ENCODE measurements at places on chromosomes 2 and 18.

- DNase-seq, result no peak
Measured at GRCh38 chr2:172247203-172247602, 144.5 kb upstream of the DLX2 start.

GRCh38 chr2:158823486-158824237, 28.5 kb downstream of the DAPL1 start:
- DNase-seq, result no peak

DNA sequence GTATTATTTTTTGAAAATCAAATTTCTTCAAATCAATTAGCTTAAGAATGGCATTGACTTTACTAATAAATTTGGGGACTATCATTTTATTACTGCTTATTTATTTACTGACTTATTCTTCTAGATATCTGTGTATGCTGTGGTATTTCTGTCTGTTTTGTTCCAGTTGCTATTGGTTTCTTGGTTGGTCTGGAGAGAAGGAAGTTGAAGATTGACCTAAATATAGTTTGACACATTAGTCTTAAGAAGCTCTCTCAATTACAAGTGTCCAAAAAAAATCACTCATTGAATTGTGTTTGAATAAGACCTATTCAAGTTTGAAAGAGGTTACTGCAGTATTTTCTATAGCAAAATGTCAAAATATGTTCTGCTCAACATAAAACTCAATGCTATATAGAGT, 153.3 kb upstream of the KYNU start:
- no peak for DNase-seq

GRCh38 chr2:160474319-160474645, 19.3 kb downstream of the RBMS1 start:
- no peak for DNase-seq

- DNase-seq, result no peak
Measured at GRCh38 chr2:163210430-163210918, 371.9 kb upstream of the KCNH7 start.

- peak; percentile 44 for DNase-seq
Measured at GRCh38 chr18:51153659-51154371, 43.7 kb downstream of the MEX3C start.

- DNase-seq, result no peak
Measured at GRCh38 chr2:18903750-18904149, 314.4 kb upstream of the NT5C1B start.

DNA sequence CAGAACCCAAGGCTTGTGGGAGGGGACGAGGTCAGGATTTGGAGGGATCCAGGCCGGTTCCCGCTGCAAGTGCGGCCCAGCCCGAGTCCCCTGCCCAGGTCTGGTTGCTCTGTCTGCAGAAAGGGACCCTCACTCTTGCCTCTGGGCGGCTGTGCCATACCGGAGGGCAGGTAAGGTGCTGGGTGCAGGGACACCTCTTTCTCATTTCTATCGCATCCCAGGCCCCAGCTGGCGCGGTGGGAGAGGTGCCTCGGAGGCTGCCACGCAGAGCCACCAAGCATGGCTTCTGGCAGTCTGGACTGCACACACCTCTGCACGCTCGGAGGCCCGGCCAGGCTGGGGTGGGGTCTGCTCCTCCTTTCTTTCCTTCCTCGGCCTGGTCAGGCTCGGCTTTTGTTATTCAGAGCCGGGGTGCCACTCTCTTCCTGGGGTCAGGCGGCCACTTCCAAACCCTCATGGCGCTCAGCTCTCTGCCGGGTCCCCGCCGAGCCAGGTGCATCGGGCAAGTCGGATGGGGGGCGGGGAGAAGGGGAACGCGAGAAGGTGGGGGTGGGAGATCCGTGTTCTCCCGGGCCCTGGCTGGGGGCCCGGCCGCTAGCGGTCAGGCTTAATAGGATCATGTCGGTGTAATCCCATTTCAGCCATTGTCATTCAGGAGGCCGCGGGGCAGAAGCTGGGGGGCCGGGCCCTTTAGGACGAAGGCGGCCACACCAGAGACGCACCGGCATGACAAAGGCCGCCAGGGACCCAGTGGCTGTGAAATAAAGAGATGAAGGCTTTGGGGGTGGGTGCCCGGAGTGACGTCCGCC, 9.0 kb downstream of the GBX2 start:
- no peak for DNase-seq

DNA sequence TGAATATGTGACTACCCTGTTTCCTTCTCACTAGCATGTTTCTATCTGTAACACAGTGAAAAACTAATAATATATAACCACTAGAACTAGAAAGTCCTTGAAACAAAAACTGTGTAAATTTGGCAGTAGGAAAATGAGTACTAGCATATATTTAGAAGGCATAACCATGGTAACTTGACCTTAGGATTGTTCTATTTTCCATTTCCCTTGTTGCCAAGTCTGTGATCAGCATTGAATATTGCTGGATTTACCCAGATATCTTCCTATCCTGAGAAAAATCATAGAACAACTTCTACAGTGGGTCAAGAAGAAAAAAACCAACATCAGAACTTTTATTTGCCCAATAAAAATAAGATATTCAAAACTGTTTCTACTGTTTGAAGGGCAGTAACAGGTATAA, 563.9 kb upstream of the NRXN1 start:
- no peak for DNase-seq

GRCh38 chr2:8571301-8571791, 110.5 kb upstream of the ID2 start:
- DNase-seq, result no peak

DNA sequence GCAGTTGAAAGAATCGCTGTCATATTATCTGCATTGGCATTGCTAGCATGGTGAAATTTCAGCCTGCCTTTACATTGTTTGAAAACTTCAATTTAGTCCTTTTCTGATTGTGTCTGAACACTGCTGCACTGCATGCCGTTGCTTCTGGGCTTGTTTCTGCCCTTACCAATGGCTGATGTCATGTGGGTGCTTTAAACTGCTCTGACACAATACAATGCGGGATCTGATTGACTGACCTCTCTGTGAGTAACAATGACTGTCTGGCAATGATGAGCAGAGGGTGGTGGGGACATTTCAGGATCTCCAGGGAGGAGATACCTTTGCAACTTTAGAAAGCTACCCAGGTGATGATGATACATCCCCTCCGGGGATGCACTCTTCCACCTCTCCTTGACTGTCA, 119.5 kb upstream of the ZBTB14 start:
- DNase-seq, result no peak

DNA sequence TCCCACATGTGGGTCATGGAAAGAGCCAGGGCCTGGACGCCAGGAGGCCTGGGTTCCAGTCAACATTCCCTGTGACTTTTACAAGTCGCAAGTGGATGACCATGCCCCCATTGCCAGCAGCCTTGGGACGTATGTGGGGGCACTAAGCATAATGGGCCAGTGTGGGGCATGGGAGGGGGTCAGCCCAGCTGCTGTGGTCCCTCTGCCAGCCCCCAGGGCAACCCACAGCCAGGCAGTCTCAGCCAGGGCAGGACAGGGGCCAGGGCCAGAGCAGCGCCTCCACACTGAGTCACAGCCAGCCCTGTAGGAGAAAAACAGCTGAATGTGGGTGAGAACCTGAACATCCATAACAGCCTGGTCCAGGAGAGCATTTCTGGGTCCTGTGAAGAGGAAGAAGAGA, 173.2 kb downstream of the GFPT1 start:
- no peak for DNase-seq

DNA sequence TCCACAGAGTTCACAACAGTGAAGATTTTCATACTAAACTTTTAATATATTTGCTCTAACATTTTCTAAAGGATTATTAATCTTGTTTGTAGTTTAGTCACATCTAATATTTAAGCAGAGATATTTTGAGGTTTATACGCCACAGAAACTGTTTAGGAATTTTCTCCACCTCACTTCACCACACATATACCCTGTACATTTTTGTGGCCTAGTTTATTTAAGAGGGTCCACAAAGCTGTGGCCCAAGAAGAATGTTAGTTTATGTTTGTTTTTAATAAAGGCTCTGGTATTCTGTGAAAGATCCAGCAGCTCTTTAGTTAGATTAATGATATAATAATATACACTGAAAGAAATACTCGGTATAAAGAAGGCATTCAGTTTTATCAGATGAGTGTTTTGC, 132.7 kb upstream of the TTC27 start:
- no peak for DNase-seq

DNA sequence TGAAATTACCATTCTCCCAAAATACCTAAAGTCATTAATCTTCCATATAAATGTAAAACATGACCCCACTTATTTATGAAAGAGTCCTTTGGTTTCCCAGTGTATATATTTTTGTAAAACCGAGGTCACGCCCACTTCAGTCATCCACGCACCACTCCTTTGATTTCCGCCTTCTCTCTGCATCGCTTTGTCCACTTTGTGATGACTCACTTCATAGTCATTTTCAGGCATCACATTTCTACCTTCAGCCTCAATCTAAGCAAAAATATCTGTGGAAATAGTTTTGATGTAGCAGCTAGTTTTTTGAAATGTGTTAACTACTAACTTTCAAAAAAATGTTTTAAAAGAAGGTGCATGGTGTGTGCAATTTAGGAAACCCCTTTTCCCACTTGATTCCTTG, 793.5 kb upstream of the SOX11 start:
- no peak for DNase-seq

GRCh38 chr2:85438201-85439024, 19.9 kb downstream of the SH2D6 start:
- no peak for DNase-seq

DNA sequence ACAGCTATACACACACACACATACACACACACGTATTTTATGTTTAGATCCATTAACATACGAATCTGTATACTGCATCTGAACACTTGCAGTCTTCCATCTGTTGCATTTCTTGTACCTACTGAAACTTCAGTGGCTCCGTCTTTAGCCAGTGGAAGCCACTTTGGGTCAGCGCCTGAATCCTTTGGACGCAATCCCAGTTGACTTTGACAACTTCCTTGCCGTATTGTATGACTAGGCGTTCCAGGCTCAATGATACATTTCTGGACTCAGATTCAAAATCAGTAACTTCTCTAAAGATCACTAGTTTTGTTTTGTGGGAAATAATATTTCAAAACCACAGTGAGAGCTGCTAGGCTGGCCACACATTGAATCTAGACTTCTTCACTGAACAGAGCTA, 101.5 kb upstream of the GPC1 start:
- no peak for DNase-seq

- DNase-seq, result no peak
Measured at GRCh38 chr2:235582729-235583128, 88.9 kb downstream of the AGAP1 start.

- no peak for DNase-seq
Measured at GRCh38 chr2:48144777-48145176, 238.5 kb upstream of the FBXO11 start.

DNA sequence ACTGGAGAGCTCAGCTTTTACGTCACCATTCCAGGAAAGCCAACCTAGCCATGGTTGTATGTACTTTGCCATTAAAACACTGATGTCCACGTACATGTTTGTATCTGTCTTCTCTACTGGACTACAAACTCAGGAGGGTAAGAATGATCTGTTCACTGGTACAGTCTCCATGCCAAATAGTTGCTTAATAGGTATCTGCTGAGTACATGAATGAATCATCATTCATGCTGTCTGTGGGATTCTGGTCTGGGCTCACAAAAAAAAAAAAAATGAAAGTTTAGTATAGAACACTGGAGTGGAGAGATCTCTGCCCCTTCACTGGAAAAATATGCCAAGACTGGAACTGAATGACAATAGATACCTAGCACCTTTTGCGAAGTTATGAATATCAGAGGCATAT, 102.6 kb upstream of the ITGA4 start:
- DNase-seq, result no peak

- no peak for DNase-seq
Measured at GRCh38 chr2:207879536-207879935, 109.8 kb upstream of the FZD5 start.

- DNase-seq, result no peak
Measured at GRCh38 chr2:9256570-9257043, 50.0 kb downstream of the ASAP2 start.

GRCh38 chr2:184507254-184507653, 91.1 kb upstream of the ZNF804A start:
- DNase-seq, result no peak

- no peak for DNase-seq
Measured at GRCh38 chr2:62016957-62017356, 111.5 kb downstream of the COMMD1 start.

GRCh38 chr2:214322662-214323061, 88.2 kb upstream of the VWC2L start:
- DNase-seq, result no peak

GRCh38 chr2:37794717-37795116, 123.3 kb upstream of the CDC42EP3 start:
- DNase-seq, result no peak

- no peak for DNase-seq
Measured at GRCh38 chr2:603427-603826, 73.8 kb downstream of the TMEM18 start.

DNA sequence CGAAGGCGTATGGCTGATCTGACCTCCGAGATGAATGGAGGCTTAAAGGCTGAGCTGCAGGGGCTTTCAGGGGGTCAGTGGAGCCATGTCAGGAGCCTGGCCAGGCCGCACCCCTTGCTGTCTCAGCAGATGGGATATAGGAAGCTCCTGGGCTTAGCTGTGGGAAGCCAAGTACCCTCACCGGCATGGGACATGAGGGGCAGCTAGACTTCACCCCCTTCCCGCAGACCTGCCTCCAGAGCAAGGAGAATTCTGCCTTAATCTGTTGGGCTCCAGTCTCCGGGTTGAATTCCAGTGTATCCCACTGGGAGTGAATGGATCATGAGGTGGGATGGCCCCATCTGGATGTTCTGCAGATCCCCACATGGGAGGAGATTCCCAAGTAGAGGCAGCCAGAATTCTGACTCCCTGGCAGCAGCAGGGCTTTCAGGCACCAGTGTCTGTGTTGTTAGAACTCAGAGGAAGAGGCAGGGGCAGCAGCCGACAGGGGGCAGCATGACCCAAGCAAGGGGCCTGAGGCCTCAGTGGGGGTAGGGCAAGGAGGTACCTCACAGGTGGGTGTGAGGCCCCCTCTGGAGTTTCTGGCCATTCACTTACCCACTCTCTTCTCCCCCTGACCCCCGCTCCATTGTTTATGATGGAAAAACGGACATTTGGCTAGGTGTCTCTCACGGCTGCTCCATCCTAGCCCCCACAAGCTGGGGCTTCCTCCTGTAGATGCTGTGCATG, 19.1 kb downstream of the CAPG start:
- peak; percentile 65 for DNase-seq

- no peak for DNase-seq
Measured at GRCh38 chr2:204183608-204184007, 247.0 kb downstream of the ICOS start.

- DNase-seq, result no peak
Measured at GRCh38 chr2:154532763-154533162, 165.7 kb upstream of the KCNJ3 start.

GRCh38 chr18:66900837-66901236, 296.9 kb upstream of the CDH19 start:
- DNase-seq, result no peak

DNA sequence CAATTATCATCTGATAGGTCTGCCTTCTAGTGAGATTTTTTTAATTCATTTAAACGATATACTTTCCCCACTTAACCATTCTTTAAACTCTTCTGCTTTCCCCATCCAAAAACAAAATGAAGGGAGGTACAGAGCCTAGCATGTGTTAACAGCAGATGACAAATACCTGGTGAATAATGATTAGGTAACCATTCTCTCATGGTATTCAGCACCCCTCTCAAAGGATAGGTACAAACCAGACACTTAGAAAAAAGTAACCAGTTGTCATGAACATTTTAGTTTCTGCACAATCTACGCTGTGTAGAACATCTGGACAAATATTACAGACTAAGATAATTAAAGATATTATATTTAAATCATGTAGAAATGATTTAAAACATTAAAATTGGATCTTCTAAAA, 56.3 kb downstream of the DNAH7 start:
- no peak for DNase-seq

- DNase-seq, result no peak
Measured at GRCh38 chr2:46144133-46144800, 152.9 kb upstream of the EPAS1 start.
